ENCODE measurements at places on chromosomes 2 and 18.

- no peak for DNase-seq
Observed at GRCh38 chr2:156657809-156658208, 221.6 kb downstream of the GPD2 start.

GRCh38 chr18:38900031-38900430 is 1334.4 kb upstream of the CELF4 start:
- no peak for DNase-seq

DNA sequence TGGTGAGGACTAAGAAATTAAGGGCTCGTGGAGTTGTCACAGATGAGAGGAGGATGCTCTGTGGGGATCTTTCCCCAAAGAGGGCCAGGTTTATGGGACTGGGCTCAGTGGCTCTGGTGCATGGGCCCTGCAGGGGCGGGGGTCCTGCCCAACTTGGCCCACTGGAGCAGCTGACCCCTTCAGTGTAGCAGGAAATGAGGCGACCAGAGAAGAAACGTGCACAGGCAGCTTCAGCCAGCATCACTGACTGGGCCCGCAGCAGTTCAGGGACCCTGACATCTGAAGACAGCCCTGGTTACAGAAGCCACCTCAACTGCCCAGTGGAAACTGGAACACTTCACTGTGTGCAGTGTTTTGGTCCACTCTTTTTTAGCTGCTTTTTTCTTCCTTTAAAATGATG is 72.8 kb downstream of the EMILIN2 start:
- no peak for DNase-seq

DNA sequence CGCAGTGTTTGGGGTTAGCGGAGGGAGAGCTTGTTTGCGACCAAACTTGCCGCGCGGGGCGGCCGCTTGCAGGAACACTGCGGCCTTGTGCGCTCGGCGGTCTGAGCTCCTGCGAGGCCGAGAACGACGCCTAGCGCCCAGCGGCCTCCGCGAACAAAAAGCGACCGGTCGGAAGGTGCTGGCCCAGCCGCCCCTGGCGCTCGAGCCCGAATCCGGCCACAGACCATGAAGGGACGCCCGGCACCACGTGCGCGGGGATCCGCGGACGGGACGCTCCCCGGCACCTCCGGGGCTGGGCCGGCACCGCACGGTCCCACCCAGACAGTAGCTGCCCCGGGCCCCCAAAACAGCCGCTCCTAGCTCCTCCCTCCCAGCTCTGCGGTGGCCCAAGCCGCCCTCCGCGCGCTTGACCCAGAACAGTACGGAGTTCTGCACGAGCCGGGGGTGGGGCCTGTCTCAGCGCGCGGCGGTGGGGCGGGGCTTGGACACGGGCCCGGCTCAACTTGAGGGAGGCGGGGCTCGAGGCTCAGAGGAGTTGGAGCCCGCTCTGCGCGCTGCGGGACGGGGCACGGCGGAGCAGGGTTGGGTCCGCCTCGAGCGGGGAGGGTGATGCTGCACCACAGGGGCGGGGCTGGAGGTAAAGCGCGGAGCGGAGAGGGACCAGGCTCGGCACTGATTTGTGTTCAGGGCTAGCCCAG is 664 bp upstream of the IMPA2 start:
- DNase-seq: peak; percentile 93

- no peak for DNase-seq
Observed at GRCh38 chr18:50523165-50523564, 36.7 kb upstream of the MAPK4 start.

- no peak for DNase-seq
Observed at GRCh38 chr2:205543937-205544702, 138.2 kb upstream of the NRP2 start.

DNA sequence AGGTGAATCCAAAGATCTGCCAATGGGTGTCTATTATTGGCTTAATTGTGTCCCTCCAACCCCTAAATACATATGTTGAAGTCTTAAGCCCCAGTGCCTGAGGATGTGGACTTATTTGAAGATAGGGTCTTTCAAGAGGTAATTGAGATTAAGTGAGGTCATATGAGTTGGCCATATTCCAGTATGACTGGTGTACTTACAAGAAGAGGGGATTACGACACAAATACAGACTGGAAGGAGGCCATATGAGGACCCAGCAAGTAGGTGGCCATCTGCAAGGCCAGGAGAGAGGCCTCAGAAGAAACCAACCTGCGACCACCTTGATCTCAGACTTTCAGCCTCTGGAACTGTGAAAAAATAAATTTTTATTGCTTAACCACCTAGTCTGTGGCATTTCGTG is 121.1 kb upstream of the FN1 start:
- no peak for DNase-seq

GRCh38 chr18:73735836-73736235 is 411.8 kb downstream of the FBXO15 start:
- DNase-seq: no peak
